Urinary bladder (tissue), 4 donors: ENCODE measurements at places on chromosomes 7 and 10. TPM values are rescaled to one million over a fixed set of nuclear protein-coding genes. Genes with fewer than 3 reads are reported as not detected.

The IGF2BP3 gene
- polyA plus RNA-seq: 0.27 TPM

- DNase-seq: no peak
Observed at GRCh38 chr7:125193263-125193662, 263.6 kb upstream of the POT1 start.

GRCh38 chr7:91443862-91444261 lies 179.6 kb downstream of the FZD1 start:
- no peak for DNase-seq

The AKR1E2 gene
- 3.9 TPM for polyA plus RNA-seq

GRCh38 chr10:132409667-132410028 lies 12.6 kb downstream of the PWWP2B start:
- DNase-seq: no peak

GRCh38 chr7:18590744-18591340 lies 95.3 kb downstream of the HDAC9 start:
- DNase-seq: peak; percentile 51

The TFPI2 gene
- 5.5 TPM for polyA plus RNA-seq

The ADRB1 gene
- 0.57 TPM for polyA plus RNA-seq

The FGFR2 gene
- 28.8 TPM for polyA plus RNA-seq

GRCh38 chr7:26535483-26536007 lies 243.9 kb downstream of the SNX10 start:
- no peak for DNase-seq

- no peak for DNase-seq
Observed at GRCh38 chr7:135827391-135827790, 78.8 kb upstream of the FAM180A start.

DNA sequence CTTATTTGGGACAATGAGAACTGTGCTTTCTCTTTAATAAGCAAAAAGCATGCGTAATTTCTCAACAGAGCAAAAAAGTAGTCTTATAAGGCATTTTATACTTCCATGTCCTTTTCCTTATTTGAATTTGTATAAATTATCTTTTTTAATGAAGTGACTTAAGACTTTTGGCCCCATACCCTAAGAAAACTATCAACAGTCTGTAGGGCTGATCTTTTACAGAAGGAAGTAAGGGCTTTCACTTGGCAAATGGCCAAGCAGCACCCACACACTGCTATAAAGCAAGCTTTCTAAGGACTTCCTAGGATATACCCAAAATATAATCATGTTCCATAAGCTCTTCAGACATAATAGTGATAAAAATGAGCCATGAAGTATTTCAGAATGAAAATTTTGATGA lies 3.4 kb downstream of the CRPPA start:
- no peak for DNase-seq

GRCh38 chr10:102455893-102456471 lies 4.6 kb upstream of the C10orf95 start:
- DNase-seq: no peak

GRCh38 chr10:128047991-128048818 lies 78.0 kb downstream of the MKI67 start:
- DNase-seq: no peak
